ENCODE measurements at places on chromosomes 11 and 22.

GRCh38 chr22:50436015-50436830 lies 38.6 kb downstream of the SBF1 start:
- DNase-seq: no peak

DNA sequence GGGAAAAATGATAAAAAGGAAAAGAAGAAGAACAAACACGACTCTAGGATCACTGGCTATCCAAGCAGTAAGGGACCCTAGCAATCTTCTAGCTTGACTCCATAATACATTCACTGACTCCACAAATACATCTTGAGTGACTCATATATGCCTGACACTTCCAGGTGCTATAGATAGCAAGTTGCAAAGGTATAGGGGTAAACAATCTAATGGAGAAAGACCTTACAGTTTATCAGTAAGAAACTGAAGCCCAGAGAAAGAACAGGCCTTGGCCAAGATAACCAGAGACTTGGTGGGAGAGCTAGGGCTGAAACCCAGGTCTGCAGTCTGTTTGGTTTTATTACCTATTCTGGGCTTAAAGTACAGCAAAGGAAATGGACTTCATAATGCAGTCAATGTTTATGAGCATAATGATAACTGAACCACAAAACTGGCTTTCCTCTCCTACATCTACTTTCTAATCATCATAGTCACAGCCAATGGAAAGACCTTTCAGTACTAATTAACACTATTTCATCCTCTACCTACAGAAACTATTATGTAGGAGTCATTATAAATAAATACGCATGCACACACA lies 19.7 kb upstream of the SLC5A1 start:
- DNase-seq: no peak

- no peak for DNase-seq
Observed at GRCh38 chr11:113317339-113317738, 3.0 kb downstream of the TTC12 start.

- no peak for DNase-seq
Observed at GRCh38 chr11:76806608-76807205, 23.6 kb downstream of the TSKU start.

GRCh38 chr11:5922749-5923426 lies 19.2 kb upstream of the OR56A3 start:
- DNase-seq: no peak

DNA sequence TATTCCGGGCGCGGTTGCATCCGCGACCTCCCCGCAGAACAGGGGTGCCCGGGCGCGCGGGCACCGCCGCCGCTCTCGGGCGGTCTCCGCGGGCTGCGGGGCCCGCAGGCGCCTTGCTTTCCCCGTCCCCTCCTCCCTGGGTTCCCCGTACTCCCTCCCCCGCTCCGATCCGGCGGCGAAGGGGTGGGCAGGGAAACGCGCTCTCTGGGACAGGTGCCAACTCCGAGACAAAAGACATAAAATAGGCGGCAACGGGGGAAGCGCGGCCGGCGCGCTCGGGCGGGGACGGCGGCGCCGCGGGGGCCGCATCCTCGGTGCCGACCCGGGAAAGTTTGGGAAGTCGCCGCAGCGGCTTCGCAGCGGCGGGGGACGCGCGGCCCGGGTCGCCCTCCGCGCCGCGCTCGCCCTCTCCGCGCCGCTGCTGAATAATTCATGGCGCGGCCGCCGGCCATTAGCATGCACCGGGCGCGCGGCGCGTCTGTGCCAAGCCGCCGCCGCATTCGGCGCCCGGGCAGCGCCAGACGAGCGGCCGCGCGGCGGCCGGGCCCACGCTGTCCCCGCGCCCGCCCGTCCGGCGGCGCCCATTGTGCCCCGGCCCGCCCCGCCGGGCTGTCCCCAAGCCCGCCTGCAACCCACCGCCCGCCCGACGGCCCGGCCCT lies 78.7 kb upstream of the PPARA start:
- DNase-seq: peak; percentile 40

DNA sequence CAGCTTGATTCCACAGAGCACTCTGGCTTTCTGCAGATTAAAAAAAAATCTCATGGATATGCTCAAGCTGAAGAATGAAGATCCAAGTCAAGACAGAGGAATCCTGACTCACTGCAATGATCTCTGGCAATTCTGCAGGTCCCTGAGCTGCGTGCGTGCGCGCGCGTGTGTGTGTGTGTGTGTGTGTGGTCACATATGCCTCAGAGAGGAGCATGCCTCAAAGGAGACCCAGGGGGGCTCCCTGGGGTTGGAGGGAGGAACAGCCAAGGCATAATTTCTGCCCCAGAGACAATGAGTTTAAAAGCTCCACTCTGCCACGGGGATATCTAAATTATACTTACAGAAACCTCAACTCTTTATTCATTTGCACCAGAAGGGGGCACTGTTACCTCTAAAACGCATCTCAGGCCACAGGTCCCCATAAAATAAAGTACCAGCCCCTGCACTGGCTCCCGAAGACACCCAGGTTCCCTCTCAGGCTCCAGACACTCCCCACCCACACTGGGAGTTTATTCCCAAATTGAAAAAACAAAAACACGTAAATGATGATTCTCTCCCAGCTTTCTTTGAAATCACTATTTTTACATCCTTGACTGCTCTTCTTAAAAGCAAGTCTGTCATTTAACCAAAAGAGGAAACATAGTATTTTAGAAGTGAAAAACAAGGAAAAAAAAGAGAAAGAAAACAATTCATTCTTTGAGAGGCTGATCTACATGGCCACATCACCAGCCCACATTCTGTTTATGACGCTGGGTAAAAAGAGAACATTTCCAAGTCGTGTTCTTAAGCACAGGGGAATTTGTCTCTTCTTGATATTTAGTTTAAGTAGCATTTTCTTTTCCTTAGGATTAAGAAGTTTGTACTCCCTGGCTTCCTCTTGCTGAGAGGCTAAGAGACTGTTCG lies 401.0 kb downstream of the LARGE1 start:
- DNase-seq: no peak

DNA sequence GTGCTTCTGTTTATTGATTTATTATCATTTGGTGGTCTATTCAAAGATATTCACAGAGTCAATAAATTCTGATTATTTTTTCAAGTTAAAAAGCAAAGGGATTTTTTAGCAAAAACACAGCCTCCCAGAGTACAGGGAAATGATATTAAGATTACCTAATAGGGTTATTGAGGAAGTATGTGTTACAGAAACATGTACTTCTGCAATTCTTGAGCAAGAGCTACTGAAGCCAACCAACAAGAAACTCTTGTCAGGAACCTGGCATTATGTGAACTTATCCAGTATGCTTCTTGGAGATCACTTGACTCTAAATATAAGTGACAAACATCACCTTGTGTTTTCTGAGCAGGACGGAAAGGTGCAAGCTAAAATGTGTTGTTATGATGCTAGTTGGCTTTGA lies 42.0 kb upstream of the CARD18 start:
- DNase-seq: no peak

DNA sequence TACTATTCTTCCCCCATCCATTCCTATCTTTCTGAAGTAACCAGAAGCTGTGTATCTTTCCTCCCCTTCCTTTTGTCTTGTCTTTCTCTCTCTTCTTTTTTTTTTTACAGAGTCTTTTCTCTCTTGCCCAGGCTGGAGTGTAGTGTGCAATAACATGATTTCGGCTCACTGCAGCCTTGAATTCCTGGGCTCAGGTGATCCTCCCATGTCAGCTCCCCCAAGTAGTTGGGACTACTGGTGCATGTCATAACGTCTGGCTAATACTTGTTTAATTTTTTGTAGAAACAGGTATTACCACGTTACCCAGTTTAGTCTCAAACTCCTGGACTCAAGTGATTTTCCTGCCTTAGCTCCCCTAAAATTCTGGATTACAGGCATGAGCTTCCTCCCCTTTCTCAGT lies 86.5 kb downstream of the IGLL5 start:
- no peak for DNase-seq

GRCh38 chr11:57643802-57644201 lies 5.9 kb downstream of the YPEL4 start:
- DNase-seq: no peak

DNA sequence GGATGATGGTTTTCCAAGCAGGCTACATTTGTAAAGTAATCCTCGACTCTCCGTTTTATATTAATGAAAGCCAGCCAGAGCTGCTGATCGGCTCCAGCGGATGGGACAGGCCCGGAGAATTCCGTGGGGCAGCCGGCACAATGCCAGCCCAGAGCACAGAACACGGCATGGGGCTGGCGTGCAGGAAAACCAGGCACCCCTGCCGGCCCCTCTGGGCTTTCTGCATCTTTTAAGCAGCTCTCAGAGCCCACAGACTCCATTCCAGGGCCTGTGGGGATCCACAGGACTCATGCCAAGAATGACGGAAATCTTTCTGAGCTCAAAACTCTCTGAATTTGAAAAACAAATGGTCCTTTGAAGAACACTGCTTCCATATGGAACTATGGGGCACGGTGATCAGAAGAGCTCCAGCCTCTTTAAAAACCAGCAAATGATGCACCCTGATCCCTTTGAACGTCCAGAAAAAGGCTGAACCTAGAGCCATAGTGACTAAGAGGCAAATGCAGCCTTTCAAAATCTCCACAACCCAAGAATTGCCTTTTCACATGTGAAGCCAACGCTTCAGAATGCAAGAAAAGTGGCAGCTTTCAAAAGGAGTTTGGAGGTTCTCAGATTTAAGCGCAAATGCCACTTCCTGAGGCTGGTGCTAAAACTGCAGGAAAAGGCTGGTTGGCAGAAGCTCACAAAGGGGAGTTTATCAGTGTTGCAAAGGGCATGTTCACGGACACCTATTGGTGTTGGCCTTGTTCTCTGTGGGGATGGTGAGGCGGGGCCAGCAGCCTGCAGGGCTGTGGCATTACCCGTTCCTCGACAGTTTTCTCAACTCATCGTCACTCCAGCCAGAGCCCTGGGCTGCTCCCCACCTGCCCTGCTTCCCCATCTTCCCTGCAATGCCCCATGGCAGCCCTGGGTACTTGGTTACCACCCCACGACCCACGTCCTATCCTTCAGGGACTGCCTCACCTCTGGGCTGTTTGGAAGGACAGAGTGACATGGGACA lies 212.5 kb downstream of the CTTN start:
- DNase-seq: no peak

GRCh38 chr11:56700914-56701485 lies 2.1 kb downstream of the OR9G1 start:
- DNase-seq: no peak

GRCh38 chr11:133382131-133382812 lies 150.0 kb downstream of the OPCML start:
- DNase-seq: no peak

- no peak for DNase-seq
Observed at GRCh38 chr22:21032868-21033688, 717 bp upstream of the SLC7A4 start.

DNA sequence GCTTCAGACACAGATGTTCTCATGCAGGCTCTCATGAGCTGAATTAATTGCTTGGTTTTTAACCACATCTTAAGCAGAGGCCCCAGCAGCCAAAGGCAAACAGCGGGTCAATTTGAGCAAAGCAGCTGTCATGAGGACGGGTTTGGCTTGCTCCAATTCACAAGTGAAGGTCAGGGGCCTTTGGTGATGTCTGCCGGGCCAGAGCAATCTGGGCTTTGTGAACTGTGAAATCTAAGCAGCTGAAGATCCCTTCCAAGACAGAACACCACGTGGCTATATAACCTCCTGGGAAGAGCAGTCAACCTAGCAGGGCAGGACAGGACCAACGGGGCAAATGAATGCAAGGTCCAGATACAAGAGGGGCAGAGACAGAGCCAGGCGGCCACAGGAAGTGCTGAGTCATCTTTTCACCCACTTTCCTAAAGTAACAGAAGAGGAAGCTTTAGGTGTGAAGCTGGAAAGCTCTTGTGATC lies 187.3 kb upstream of the B3GAT1 start:
- DNase-seq: no peak

DNA sequence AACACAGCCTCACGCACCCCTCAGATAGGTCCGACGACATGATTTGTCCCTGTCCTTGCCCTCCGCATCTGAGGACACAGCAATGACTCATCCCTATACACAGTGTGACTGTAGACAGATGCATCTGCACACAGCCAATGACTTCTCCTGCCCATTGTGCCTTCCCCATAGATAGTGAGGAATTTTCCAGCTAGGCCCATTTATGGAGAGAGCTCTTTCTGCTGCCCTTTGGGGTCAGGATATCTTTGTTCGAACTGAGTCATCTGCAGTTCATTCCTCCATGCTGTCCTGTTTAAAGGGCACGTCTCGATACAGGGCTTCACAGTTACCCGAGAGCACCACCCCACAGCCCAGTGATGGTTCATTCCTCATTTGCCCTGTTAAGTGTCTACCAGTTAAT lies 96.7 kb downstream of the LARGE1 start:
- DNase-seq: no peak

DNA sequence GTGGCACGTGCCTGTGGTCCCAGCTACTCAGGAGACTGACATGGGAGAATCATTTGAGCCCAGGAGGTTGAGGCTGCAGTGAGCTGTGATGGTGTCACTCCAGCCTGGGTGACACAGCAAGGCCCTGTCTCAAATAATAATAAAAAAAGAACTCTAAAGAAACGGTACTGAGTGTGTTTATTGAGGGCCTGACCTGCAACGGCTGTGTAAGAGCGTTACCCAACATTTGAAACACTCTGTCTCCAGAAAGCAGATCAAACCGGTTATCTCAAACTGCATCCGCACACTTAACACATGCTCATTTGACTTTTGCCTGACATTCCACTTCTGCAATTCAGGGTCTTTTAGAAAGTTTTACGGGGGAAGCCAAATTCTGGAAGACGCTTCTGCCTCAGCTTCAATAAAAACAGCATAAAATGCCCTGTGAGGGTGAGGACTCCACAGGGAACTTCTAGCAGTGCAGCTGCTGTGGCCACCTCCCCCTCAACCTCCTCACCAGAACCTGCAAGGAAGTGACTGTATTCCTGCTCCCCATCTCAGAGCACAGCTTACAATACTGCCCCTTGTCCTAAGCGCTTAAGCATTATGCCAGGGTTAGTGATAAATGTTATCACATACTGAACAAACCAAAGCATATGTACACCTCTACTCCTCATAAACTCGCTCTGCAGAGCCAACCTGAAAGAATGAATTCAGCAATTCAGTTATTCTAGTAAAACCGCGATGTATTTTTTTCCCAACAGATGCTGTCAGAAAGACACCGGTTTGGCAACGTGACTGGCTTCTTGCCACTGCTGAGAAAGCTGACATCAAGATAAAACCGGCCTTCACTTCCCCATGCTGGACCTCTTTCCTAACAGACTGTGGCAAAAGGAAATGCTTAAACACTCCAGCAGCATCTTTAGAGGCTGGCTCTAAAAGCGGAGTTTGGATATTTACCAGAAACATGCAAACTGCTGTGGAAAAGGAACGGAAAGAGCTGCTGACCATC lies 52.2 kb downstream of the PRDM10 start:
- no peak for DNase-seq

GRCh38 chr11:74707602-74708510 lies 23.4 kb downstream of the CHRDL2 start:
- DNase-seq: no peak

DNA sequence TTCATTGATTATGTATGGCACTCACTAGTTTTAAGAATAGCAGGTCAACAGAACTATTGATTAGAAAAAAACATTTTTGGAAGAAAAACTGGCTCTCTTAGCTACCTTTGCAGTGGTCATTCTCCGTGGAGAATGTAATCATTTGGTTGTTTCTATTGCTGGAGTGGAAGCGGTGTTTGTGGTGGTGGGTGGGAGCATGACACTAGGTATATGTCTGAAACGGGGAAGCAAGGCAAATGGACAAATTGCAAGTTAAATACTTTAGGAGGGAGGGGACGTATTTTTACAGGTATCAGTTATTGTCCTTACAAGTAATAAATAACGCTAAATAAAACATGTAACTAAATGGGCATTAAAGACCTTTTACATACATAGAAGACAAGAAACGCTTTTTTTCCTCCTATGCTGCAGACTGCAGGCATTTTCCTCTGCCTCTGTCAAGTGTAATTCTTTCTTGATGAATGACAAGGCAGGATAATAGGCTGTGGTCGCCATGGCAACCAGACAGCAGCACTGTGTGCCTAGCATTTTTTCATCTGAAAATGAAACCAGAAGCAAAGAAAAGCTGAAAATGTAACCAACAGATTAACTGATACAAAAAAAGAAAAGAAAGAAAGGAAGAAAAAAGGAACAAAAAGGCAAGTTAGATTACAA lies 46.2 kb downstream of the BLID start:
- DNase-seq: no peak

All from stimulated activated CD8-positive, alpha-beta memory T cell treated with anti-CD3 and anti-CD28 coated beads, Interleukin-7, amount 100 ng/mL, for 4 hours (primary cell).